A172 (cell line): ENCODE measurements at places on chromosomes 1 and 21.

- DNase-seq, result peak; percentile 74
Measured at GRCh38 chr1:59360170-59360569, 63.3 kb downstream of the FGGY start.

- no peak for DNase-seq
Measured at GRCh38 chr1:116991171-116991845, 10.3 kb upstream of the CD101 start.

GRCh38 chr1:166703141-166703540, 136.1 kb upstream of the POGK start:
- no peak for DNase-seq

GRCh38 chr21:27333096-27333495, 366.2 kb upstream of the ADAMTS5 start:
- DNase-seq, result no peak

DNA sequence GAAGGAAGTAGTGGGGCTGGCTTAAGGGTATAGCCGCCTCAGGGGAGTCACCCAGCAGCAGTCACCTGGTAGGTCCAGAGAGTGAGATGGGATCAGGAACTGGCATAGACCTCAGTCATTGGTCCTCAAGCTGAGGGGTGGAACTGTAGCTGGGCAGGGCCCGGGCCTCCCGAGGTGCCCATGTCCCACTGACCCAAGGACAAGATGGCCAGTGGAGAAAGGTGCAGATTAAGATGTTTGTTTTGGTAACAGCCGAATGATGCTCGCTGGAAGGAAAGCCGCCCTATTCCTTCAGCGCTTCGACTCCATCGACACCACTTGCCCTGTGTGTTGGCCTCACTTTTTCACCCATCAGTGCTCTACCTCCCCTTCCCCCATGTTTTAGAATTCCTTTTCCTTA, 16.4 kb downstream of the COL9A2 start:
- DNase-seq, result no peak

DNA sequence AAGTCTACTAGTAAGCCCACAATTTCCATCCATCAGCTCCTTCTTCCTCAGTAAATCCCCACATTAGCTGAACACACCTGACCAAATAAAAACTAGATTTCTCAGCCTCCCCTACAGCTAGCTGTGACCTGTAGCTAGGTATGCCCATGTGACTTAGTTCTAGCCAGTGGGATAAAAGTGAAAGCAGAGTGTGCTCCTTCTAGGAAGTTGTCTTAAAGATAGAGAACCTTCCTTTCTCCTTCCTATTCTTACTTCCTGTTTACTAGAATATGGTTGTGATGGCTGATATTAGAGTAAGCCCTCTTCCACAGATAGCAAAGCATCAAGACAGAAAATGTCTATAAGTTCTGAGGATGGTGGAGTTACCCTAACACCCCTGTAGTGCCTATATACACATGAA, 67.0 kb downstream of the PIK3R3 start:
- DNase-seq, result peak; percentile 4

- no peak for DNase-seq
Measured at GRCh38 chr1:86101616-86102015, 55.0 kb downstream of the COL24A1 start.

DNA sequence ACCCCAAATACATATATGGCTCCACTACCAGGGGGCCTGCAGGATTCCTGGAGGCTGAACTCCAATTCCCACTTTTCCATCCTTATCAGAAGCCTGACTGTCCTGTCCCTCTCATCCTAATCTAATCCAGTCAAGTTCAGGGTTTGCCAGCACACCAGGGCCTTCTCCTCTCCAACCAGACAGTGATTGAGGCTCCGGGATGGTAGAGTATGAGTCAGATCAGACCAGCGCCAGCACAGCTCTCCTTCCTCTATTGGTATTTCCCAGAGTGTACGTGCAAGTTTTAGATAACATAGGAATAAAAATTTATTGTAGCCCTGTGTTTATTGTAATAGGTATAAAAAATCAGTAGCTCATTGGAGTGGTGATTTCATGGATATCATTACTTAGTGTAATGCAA, 24.5 kb upstream of the RCSD1 start:
- no peak for DNase-seq

DNA sequence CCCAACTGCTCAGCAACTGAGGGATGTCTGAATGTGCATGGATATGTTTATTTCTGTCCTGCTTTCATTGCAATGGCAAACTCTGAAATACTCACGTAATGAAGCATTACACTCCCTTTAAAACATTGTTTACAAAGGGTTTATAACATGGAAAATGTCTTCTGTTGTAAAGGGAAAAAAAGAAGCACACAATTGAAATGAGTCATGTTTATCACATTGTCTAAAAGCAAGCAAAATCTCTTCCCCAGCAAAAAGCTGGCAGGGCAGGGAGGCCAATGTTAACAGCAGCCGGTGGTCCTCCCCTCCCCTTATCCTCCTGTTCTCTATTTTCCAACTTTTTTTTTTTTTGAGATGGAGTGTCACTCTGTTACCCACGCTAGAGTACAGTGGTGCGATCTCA, 3.9 kb upstream of the EFNA1 start:
- no peak for DNase-seq

DNA sequence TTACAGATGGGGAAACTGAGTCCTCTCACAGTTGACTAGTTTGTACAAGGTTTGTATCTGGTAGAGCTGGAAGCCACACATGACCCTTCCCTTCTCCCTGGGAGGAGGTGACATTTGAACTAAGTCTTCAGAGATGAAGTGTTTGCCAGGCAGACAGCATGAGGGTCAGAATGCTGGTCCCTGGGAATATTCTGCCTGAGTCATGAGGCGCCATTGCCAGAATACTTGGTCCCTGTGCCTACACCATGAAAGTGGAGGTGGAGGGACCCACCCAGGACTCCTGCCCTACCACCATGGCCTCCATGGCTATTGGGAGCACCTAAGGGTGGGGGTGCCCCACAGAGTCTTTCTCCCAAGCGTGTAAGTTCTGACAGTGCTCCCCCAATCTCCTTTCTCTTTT, 7.0 kb downstream of the RPS6KA1 start:
- DNase-seq, result no peak

DNA sequence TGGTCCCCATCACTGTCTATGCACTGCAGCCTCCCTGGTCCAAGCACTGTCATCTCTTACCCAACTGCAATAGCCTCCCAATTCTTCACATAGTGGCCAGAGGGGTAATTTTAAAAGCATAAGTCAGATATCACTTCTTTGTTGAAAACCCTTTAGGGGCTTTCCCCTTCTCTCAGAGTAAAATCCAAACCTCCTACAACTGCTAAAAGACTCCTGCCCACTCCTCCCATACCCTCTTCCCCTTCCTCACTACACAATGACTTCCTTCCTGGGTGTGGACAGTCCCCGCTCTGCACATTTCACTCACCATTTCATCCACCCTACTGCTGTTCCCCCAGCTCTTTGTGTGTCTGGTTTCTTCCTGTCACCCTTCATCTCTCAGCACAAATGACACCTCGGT, 8.3 kb downstream of the MCOLN2 start:
- no peak for DNase-seq

GRCh38 chr21:21163904-21164303, 165.7 kb downstream of the NCAM2 start:
- DNase-seq, result peak; percentile 50

DNA sequence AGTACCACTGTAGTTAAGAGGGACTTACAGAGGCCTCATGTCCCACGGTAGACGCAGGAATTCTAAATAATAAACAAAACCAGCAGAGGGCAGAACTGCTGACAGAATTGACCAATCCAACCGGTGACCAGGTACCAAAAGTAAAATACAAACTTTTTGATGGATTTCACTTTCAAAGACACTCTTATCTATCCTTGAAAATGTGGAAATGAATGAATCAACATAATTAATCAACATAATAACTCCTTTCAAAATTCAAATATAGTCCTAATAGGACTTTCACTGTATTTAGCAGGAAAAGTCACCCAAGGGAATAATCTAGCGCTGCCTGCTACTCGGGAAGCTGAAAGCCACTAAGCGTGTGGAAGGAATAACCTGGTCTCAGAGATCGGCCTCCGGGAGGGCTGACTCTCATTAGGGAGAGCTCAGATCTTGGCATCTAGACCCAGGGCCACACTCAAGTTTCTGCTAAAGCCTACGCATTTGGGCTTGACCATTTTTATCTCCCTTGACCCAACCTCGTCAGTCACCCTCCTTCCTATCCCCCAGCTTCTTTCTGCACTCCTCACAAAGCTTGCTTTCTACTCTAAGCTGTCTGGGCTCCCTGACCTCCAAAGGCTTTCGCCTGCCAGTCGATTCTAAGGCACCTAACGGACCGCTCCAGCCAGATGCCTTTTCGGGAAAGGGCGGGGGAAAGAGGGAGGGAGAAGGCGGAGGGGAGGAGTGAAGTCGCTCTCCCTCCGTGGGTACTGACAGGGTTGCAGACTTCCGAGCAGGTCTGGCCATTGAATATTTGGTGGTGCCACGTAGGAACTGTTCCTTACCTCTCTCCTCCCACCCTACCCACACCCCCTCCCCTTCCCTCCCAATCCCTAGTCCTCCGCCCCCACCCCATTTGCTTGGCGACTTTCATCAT, 1.6 kb downstream of the COL11A1 start:
- peak; percentile 55 for DNase-seq

- DNase-seq, result no peak
Measured at GRCh38 chr1:63807046-63807445, 33.2 kb downstream of the ROR1 start.

DNA sequence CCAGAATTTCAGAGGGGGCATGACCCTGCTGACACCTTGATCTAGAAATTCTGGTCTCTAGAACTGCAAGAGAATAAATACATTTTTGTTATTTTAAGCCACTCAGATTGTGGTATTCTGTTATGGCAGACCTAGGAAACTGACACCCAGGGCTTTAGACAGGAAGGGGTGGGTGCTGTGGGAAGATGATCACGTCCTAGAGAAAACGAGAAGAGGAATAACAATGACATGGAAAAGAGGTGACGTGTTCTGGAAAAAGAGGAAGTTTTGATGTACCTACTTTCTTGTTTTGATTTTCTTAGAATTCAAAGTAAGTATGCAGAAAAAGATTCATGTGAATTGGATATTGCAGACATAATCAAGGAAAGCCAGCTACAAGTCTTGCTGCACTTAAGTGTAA, 232.9 kb upstream of the RUNX1 start:
- no peak for DNase-seq

DNA sequence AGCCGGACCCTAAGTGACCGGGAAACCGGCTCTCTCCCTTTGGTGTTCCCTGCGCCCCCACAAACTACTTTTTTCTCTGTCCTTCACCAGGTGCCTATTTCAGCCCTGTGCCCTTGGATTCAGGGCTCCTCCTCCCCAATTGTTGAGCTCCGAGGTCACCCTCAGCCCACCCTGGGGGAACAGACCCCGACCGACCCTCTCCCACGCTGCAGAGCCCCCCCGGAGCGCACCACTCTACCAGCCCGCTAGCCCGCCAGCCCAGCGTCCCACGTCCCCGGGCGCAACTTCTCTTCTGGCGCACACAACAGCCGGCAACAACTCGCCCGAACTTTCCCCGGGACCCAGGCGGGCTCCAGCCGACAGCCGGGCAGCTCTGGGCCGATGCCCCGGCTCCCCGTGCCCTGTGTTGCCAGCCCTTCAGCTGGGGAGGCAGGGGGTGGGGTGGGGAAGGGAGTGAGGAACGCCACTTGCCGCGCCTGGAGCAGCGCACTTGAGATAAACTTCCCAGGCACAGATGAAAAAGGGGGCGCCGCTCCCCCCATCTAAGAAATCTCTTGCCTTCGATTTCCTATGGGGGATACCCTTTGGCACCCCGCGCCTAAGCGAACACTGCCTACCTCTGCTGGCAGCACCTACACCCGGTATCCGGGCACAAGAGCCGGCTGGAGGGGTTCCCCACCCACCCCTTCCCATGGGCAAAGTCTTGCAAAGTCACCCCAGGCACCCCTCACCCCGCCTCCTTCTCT, 997 bp downstream of the CASZ1 start:
- no peak for DNase-seq

- DNase-seq, result peak; percentile 77
Measured at GRCh38 chr1:203340112-203340790, 10.7 kb downstream of the FMOD start.

DNA sequence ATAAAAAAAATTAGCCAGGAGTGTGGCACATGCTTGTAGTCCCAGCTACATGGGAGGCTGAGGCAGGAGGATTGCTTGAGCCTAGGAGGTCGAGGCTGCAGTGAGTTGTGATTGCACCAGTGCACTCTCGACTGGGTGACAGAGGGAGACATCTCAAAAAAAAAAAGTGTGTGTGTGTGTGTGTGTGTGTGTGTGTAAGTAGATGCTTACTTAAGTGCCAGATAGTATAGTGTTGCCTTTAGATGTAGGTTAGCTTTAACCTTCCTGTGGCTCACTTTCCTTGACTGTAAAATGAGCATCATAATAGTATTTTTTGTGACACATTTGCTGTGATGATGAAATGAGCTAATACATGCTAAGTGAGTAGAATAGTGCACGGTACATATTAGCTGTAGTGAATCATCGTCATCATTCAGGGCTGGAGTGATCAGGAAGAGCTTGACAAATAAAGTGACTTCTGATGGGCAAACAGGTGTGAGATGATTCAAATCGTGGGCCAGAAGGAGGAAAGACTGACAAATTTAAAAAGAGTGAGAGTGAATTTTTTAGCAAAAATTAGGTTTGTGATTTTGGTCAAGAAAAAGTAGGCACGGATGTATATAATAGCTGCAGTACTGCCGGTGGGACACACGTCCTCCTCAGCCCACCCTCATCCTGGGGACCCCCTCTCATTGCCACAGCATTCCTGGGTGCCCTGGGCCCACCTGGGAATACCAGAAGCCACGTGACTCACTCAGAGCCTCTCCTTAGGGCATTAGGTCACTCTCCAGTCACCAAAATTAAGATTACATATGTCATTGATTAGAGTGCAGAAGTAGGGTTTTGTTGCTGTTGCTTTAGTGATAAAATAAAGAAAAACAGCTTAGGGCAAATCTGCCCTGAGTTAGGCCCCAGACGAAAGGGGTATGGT, 33.9 kb downstream of the EIF2D start:
- no peak for DNase-seq

- DNase-seq, result peak; percentile 49
Measured at GRCh38 chr1:38028105-38028591, 15.6 kb downstream of the UTP11 start.

DNA sequence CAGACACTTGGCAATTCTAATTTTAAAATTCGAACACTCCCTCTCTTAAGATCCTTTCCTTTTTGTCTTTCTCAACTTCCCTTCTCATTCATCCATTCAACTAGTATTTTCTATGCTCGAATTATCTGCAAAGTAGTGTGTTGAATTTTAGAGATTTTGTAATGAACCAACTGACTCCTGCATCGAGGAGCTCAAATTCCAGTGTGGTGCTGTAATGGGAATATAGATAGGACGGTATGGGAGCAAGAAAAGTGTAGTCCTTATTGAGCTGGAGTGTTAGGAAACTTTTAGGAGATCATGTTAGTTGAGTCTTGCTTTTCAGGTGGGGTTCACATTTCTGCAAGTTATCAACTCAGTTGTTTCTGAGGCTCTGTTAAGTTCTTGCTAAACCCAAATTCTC, 897.5 kb downstream of the TTLL7 start:
- DNase-seq, result no peak

GRCh38 chr1:203985676-203986075, 87.2 kb upstream of the SOX13 start:
- no peak for DNase-seq
